ENCODE measurements at places on chromosomes 16 and 17.

- no peak for DNase-seq
Observed at GRCh38 chr16:86918637-86919036, 340.3 kb downstream of the FOXL1 start.

GRCh38 chr17:4341616-4341977, 24.9 kb downstream of the UBE2G1 start:
- no peak for DNase-seq

DNA sequence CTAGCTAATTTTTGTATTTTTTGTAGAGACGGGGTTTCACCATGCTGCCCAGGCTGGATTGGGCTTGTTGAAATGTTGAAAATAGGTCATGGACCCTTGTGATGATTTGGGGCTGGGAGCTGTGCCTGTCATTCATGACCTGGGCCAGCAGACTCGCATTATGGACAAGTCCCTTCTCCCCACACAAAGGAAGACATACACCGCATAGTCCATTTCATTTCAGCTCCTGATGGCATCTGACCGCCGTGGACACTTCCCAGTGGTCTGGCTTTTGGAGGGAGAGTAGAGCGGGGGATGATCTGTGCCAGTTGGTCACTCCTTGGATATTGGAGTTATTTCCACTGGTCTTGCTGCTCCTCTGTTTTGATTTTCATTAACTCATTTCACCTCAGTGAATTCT, 34.8 kb downstream of the MPRIP start:
- no peak for DNase-seq

- no peak for DNase-seq
Observed at GRCh38 chr16:3004319-3004718, 8.4 kb upstream of the CLDN9 start.

DNA sequence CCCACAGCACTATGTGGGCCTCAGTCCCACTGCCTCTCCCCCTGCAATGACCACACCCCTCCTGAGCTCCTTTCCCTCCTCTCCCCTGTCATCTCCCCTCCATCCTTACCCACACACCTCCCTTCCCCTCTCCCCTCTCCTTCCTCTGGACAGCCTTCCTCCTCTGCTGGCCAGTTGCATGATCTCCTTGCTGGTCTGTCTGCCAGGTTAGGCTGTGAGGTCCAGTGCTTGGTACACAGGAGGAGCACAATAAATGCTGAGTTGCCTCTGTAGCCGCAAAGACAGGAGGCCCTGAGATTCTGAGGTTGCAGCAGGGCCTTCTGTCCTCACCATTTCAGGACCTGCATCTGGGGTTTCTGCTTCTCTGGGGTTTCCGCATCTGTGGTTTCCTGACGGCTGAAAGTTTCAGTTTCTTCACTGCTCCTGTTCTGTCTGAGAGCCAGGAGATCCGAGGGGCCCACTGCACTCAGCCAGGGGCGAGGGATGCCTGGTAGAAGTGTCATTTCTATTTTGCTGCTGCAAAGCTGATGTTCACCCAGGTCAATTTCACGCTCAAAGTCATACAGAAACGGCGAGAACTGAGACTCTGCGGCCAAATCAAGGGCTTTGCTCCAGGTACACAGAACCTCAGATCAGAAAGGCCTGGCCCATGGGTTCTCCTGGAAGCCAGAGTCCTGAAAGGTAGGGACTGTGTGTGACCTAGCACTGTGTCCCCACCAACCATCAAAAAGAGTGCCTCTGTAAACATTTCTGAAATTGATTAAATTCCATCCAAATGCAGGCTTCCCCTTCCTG, 4.6 kb upstream of the SLC12A3 start:
- no peak for DNase-seq

- no peak for DNase-seq
Observed at GRCh38 chr16:74463888-74464287, 42.6 kb upstream of the CLEC18B start.

- DNase-seq: no peak
Observed at GRCh38 chr17:58309918-58310259, 18.7 kb downstream of the TSPOAP1 start.

DNA sequence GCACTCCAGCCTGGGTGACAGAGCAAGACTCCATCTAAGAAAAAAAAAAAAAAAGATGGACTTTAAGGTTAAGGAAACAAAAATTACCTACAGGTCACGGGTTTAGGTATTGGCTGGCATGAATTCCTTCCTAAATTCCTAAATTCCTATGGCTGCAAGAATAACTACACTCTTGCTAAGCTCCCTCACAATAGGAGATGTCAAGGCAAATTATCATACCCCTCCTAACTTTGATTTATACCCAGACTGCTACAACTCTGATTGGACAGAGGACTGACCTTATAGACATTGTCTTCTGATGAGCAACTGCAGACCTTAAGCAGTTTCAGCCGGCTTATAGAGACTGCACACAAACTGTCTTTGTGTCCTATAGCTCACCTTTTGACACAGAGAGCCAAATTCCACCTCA, 25.1 kb upstream of the TMC7 start:
- no peak for DNase-seq

GRCh38 chr17:50094243-50094752, 853 bp upstream of the PDK2 start:
- peak; percentile 92 for DNase-seq

DNA sequence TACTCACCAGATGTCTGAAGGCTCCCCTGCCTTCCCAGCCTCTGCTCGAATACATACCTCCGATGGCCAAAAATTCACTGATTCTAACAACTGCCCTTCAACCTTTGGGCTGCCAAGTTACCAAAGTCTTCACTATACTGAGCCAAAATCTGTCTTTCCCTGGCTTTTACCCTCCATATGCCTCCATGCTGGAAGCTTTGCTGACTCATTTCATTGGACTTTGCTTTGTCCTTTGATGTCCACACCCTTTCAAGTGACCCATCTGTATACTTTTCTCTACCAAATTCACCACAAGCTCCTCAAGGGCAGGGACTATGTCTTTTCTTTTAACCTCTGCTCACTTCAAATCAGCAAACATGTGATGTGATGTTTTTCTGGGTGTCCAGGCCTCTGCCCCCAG, 21.0 kb upstream of the MTMR4 start:
- peak; percentile 47 for DNase-seq

GRCh38 chr16:81729451-81729850, 49.6 kb upstream of the PLCG2 start:
- DNase-seq: no peak

All from cardiac fibroblast (primary cell).